ENCODE measurements at places on chromosomes 5 and 9.

DNA sequence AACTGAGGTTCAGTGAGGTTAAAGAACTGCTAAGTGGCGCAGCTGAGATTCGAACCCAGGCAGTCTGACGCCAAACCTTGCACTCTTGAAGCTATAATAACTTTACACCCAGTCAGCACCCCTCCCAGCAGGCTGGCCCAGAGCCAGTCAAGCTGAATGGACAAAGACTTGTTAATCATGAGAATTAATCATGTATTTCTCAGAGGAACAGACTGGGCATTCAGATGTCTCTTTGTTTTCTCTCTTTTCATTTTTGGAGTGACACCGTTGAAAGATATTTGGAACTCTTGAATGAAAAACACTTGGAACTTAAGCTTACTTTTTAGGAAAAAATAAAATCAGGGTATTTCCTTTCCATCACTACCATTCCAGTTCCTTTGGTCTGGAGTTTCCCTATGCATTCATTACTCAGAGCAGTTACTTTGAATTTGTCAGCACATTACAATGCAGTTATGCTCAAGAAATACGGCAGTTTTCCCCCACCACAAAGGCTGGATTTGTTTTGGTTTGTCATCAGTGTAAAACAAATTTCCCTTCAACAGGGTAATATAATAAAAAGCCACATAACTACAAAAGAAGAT is 22.6 kb upstream of the MAMDC2 start:
- no peak for DNase-seq

- DNase-seq = no peak
Measured at GRCh38 chr5:116989995-116990394, 415.4 kb upstream of the SEMA6A start.

GRCh38 chr9:114394523-114395333 is 6.9 kb upstream of the AKNA start:
- DNase-seq = no peak

- DNase-seq = no peak
Measured at GRCh38 chr9:89666950-89667349, 62.1 kb downstream of the GADD45G start.

DNA sequence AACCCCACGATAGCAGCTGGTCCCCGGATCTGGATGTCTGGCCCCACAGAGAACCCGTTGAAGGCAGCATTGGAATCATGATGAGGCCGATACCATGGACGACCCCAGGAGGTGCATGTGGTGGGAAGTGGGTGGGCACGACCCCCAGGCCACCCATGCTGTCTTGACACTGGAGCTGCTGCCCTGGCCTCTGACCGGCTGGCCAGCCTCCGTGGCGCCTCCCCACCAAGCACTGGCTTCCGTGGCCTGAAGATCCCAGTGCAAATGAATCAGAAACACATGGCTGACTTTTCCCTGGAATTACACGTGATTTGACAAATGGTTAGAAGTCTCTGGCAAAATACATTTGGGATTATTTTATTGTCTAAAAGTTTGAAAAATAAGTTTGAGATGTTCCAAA is 259.0 kb upstream of the IRX1 start:
- DNase-seq = no peak

DNA sequence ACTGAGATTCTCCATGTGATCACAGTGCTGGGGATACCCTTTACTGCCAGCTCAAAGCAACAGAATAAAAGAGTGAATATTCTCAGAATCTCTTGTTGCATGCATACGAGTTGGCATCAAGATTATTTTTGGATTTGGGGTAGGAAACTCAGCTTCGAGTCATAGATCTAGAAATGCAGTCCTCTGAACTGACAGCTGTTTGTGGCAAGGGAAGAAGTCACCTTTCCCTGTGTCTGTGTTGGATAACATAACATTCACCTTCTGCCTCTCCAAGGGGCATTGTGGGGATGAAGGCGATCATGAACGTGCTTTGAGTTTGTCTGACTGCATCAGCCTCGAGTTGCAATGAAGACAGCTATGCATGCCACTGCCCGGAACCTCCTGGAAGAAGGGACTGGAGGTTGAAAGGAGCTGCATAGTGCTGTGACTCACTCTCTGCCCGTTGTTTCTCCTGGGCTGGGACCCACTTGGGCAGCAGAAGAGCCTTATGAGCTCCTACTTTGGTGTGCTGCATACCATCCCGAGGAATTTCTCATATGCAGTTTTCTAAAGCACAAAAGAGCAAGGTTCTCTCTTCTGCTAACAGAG is 231.7 kb downstream of the ARHGAP26 start:
- DNase-seq = no peak

DNA sequence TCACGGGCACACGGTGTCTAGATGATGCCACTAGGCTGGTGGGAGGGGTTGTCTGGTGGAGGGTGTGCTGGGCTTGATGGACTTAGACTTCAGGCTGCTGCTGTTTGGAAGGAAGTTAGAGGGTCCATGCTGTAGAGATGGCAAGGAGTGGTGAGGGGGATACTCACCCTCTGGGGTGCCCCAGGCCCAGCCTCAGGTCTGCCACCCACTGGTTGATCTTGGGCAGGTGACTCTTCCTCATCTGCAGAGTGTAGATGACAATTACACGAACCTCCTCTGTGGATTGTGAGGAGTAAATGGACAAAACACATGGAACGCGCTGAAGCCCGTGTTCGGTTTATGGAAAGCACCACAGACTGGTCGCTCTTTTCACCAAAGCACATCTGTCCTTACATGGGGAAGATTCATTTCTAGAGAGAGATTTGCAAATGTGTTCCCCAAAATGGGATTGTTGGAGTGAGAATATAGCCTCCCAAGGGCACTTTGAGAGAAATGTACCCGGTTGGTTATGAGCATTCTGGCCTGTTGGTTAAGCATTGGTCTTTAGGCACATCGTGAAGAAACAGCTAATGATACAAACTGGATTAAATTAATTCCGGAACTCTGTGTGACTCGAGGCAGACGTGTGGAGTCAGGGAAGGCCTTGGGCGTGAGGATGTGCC is 58.2 kb downstream of the ZNF618 start:
- no peak for DNase-seq
